Foreskin melanocyte (primary cell): ENCODE measurements at places on chromosomes 6 and 20.
A peak's percentile ranks its signal among the peaks of the same experiment; 100 is the strongest.

- no peak for DNase-seq
Measured at GRCh38 chr20:51532577-51533191, 9.8 kb downstream of the NFATC2 start.

DNA sequence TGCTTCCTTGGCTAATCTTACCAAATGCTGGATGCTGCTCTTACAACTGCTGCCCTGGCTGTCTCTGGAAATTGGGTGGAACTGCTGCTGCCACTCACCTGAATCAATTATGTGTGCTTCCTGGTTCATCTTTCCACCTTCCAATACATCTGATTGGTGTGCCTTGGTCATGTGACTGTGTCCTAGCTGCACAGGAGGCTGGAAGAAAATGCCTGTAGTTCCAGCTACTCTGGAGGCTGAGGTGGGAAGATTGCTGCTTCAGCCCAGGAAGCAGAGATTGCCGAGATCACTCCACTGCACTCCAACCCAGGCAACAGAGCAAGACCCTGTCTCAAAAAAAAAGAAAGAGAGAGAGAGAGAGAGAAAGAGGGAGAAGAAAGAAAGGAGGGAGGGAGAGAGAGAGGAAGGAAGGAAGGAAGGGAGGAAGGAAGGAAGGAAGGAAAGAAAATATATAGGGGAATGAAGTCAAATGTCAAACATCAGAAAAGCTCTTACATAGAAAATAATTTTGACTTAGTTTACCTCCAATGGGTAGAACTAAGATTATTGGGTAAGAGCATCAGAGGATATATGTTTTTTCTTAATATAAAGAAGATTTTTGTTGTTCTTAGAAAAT, 14.1 kb upstream of the PPARD start:
- no peak for DNase-seq

DNA sequence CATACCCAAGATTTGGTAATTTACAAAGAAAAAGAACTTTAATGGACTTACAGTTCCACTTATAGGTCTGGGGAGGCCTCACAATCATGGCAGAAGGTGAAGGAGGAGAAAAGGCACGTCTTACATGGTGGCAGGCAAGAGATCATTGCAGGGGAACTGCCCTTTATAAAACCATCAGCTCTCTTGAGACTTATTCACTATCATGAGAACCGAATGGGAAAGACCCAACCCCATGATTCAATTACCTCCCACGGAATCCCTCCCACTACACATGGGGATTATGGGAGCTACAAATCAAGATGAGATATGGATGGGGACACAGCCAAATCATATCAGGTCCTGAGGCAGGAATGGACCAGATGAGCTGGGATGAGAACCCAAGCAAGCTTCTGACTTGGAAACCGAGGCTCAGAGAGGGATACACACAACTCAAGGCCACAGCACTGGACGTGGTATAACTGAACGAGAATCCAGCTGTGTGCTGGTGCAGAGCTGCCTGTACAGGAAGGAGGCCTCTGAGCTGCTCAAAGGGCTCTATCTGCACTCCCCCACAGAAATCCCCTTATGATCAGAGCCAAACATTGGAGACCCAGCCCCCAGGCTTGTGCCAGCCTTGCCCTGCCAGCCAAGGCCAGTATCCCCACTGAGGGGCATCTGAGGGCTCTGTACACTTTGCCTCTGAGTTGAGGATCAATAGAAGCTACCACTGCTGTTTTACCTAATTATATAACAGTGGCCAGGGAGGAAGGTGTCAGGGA, 137.8 kb downstream of the CEBPB start:
- DNase-seq, result no peak

- no peak for DNase-seq
Measured at GRCh38 chr20:33391722-33392415, 9.4 kb downstream of the CDK5RAP1 start.

DNA sequence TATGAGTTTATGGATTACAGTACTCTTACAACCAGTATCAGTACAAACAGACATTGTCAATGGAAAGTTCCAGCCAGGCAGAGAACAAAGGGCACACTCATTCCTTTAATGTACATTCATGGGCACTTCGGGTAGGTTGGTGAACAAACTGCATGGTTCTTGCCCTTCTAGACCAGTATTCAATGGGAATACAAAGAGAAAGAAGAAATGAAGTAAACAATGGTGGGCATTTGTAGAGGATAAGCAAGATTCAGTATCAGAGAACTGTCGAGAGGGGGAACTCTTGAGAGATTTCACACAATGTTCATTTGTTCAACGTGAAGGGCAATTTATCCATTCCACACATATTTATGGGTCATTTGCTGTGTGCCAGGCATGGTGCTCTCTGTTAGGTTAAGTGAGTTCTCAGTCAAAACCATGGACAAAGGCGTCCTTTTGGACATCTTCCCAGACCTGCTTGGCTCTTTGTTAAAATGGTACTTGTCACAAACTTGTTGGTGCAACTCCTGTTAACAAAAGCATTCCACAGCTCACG, 714.8 kb downstream of the DHX35 start:
- DNase-seq, result peak; percentile 91

DNA sequence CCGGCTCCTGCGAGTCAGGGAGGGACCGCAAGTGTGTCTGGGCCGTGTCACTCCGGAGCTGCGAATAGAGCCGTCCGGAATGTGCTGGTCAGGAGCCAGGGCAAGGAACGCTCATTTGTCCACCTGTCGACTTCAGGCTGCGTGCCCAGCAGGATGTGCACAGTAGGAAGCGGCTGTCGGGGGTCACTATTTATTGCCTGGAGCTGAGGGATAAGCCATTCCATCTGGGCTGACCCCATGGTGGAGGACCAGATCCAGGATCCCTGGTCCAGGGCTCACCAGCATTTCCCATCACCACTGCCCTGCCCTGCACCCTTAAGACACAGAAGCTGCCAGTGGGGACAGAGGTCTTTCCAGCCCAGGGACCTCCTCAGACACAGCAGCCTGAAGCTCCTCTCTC, 14.7 kb downstream of the NTSR1 start:
- DNase-seq, result no peak

GRCh38 chr6:106517706-106518105, 111.6 kb downstream of the RTN4IP1 start:
- peak; percentile 52 for DNase-seq

DNA sequence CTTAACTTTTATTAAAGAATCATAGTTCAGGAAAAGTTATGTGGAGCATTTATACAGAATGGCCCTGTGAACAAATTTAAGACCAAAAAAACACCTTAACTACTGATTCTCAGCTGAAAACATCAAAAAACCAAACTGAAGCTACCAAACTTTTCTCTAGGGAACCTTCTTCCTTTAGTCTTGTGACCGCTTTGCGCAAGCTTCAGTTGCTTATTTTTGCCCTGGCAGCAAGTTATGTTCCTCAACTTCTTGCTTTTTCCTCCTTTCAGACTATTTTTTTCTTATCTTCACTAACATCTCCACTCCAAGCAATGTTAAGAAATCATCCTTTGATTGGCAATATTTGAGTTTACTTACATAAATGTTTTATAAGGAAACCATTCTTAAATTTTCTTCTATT, 100.1 kb downstream of the MYB start:
- no peak for DNase-seq

DNA sequence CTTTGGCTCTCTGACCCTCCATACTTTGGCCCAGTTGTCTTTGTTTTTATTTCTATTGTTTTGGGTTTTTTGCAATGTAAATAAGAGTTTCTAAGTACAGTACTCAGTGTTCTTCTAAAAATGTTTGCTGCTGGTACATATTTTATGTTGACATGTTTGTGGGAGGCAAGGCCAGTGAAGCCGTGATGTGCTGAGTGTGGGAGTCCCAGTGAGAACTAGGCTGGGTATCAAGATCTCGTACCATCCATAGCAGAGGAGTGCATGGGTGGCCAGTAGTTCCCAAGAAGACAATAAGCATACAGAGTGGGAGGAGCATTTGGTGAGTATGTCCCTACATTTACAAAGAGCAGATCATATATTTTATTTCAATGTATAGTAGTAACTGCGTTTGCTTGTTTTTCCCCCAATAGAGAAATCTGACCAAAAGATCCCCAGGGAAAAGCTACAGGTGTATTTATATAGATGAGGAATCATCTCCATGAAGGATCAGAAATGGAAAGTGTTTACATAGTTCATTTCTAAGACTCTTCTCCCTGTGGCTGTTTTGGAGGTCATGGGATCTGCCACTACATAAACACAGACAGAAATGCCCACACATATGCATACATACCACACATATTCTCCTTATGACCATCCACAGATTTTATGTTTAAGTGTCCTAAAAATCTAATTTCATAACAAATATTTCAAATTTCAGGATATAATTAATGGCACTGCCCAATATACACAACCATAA, 285.9 kb downstream of the ALDH8A1 start:
- DNase-seq, result no peak

DNA sequence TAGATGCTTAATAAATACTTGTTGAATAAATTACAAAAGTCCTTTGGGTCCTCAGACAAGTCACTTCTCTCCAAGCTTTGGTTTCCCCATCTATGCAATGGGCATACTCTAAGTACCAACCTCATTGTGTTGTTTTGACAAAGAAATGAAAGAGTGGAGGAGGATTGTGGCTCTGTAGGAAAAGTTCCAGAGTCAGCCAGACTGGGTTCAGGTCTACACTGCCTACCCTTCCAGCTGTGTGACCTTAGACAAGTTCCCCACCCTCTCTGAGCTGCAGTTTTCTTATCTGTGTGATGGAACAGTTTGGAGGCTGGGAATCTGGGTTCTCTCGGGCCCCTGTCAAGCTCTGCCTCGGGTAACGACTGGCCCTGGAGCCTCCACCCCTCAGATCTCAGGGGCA, 53.9 kb downstream of the SNAI1 start:
- no peak for DNase-seq

DNA sequence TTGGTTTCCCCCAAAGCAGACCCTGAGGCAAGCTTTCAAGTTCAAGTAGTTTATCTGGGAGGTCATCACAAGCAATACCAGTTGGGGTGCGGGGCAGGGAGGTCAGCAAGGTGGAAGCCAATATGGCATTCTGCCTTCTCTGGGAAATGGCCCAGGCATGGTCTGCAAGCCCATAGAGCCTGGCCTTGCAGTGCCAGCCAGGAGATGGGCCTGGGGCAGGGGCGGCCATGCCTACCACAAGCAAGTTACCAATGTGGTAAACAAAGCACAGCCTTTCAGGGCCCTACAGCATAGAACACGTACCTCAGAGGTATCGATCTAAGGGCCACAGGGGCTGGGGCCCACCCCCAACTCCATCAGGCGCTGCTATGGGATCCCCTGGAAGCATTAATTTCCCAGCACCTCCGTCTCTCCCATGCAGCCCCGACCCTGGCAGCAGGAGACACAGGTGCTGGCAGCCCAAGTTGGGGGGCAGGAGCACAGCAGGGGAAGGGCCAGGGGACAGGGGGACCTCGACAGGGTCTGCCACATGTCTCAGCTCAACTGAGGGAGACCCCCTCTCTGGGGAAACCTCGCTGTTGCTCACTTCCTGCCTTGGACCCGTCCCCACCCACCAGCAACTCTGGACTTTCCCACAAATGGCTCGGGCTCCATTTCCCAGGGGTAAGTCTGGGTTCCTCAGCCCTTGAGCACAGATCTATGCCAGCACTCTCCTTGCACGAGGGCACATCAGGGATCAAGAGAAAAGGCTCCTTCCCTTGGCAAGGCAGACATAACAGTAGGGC, 369.0 kb downstream of the PREX1 start:
- no peak for DNase-seq

DNA sequence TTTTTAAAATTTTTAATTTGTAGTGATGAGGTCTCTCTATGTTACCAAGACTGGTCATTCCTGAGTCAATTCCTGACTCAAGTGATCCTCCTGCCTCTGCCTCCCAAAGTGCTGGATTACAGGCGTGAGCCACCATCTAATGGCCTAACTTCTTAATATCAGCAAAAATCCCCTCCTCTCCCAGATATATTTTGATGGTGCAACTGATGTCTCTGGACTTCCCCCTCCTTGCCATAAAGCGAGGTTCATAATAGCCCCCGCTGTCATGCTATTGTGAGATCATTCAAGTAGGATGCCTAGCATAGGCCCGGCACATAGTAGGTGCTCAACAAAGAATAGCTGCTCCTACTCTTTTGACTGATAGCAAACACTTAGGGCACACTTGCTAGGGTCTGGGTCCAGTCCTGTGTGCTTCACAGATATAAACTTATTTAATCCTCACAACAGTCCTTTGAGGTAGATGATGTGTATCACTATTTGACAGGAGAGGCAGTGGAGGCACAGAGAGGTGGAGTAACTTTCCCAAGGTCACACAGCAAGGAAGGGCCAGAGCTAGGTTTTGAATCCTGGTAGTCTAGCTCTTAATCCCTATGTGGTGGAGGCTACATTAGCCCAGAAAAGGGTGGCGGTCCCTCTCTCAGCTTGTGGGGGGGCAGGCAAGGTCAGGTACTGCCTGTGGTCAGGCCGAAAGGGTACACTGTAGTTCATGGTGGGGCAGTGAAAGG, 14.6 kb downstream of the SRC start:
- DNase-seq, result no peak

DNA sequence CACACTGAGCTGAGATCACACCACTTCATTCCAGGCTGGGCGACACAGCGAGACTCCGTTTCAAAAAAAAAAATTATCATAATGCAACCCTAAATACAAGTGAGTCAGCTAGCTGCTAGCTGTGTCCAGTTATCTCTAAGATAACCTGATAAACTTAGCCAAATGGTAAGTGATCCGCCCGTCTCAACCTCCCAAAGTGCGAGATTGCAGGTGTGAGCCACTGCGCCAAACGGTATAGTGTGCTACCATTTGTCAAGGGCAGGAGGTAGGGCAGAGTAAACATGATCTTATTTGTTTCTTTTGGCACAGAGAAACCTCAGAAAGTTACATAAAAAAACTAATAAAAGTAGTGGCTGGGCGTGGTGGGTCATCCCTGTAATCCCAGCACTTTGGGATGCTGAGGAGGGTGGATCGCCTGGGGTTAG, 4.7 kb upstream of the C6orf132 start:
- DNase-seq, result no peak

- no peak for DNase-seq
Measured at GRCh38 chr6:114064862-114065261, 93.9 kb upstream of the HDAC2 start.

- no peak for DNase-seq
Measured at GRCh38 chr6:75263401-75263750, 19.8 kb upstream of the COX7A2 start.

DNA sequence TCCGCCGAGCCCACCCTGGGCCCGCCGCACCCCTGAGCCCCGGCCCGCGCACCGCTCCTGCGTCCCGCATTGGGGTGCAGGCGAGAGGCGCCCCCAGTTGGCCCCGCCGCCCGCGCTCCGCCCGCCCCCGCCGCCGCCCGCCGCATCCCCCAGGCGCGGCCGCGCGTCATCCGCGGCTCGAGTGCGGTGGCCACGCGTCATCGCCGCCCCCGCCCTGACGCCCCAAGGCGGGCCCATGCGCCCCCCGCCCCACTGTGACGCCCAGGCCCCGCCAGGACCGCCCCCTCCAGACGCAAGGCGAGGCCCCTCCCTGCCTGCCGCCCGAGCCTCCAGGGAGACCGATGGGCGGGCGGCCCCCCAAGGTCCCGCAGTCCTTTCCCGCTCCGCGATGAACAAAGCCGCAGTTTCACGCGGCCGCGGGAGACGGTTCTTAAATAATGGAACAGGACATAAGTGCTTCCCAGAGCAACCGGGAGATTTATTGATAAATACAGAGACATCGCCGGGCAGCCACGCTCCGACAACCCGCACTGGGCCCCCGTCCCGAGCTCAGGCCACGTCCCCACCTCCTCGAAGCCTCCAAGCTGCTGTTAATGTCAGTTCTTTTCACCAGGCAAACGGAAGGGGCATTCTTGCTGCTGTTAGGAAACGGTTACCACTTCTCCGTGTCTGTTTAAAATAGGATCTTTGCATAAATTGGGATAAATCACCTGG, at the start of gene ANKRD60:
Gene ANKRD60 (minus strand): TSS at position 170 of the 714 bp plus-strand sequence. CDS start 0 bp downstream, at position 170.
- no peak for DNase-seq

- no peak for DNase-seq
Measured at GRCh38 chr20:33082546-33082945, 3.1 kb downstream of the BPIFB4 start.

GRCh38 chr6:141824350-141824749, 308.4 kb upstream of the GJE1 start:
- DNase-seq, result no peak
